ENCODE measurements at places on chromosomes 3 and 15. TPM values are rescaled to one million over a fixed set of nuclear protein-coding genes. Genes with fewer than 3 reads are reported as not detected.
A peak's percentile ranks its signal among the peaks of the same experiment; 100 is the strongest.

Gene PSTPIP1
- total RNA-seq = 2.3 TPM

Gene TXNRD3
- total RNA-seq = 12.9 TPM

Gene NEIL1
- 10.3 TPM for total RNA-seq

Gene CSK
- total RNA-seq = 13.5 TPM

Gene KBTBD8
- total RNA-seq = 3.2 TPM

Gene SLC2A2
- total RNA-seq = under 0.01 TPM

Gene NME9
- 0.22 TPM for total RNA-seq

Gene HHLA2
- not detected for total RNA-seq

Gene GPR27
- total RNA-seq = 1.5 TPM

- no peaks in the 10 kb centered on the region for H3K27me3 ChIP-seq
- H3K27ac ChIP-seq = no peak overlapping the region
- DNase-seq = peak; percentile 34
- H3K4me3 ChIP-seq = no peak overlapping the region
- no peaks in the 10 kb centered on the region for H3K4me1 ChIP-seq
Observed at GRCh38 chr3:134516905-134517304, 31.0 kb downstream of the CEP63 start.

GRCh38 chr15:66619152-66619903 is 53.5 kb upstream of the LCTL start:
- peaks cover 10% of the 10 kb centered on the region for H3K27me3 ChIP-seq
- H3K27ac ChIP-seq = no peak overlapping the region
- no peaks in the 10 kb centered on the region for H3K36me3 ChIP-seq
- peaks cover 39% of the 10 kb centered on the region for H3K4me1 ChIP-seq
- H3K4me3 ChIP-seq = no peak overlapping the region

GRCh38 chr3:186922790-186923189 is 7.5 kb upstream of the ST6GAL1 start:
- H3K4me1 ChIP-seq = no peaks in the 10 kb centered on the region
- no peak overlapping the region for H3K4me3 ChIP-seq
- no peak overlapping the region for H3K27ac ChIP-seq
- no peaks in the 10 kb centered on the region for H3K36me3 ChIP-seq
- no peak for DNase-seq
- no peaks in the 10 kb centered on the region for H3K27me3 ChIP-seq

- H3K27me3 ChIP-seq = peaks cover 40% of the 10 kb centered on the region
- no peak overlapping the region for H3K4me3 ChIP-seq
- DNase-seq = peak; percentile 47
- H3K36me3 ChIP-seq = no peaks in the 10 kb centered on the region
- H3K4me1 ChIP-seq = peaks cover 10% of the 10 kb centered on the region
Observed at GRCh38 chr3:32814361-32814760, 3.4 kb upstream of the TRIM71 start.

DNA sequence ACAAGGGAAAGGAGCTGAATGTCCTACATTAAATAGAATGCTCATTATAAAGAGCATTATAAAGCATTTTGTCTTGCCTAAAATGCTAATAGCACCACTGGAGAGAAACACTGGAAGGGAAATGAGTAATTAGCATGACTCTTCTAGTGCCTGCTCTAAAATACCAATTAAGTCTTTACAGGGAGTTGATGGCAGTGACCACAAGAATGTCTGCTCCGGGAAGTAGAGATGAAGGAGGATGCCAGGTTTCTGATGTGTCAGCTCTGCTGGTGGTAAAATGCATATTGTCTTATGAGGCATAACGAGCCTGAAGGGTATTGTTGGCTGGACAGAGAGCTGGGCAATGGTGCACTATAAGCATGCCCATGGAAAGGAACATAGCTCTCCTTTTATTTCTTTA is 49.5 kb downstream of the MYLK start:
- no peaks in the 10 kb centered on the region for H3K36me3 ChIP-seq
- H3K4me1 ChIP-seq = peaks cover 4% of the 10 kb centered on the region
- no peak for DNase-seq

- DNase-seq = no peak
- H3K4me3 ChIP-seq = no peak overlapping the region
- H3K36me3 ChIP-seq = no peaks in the 10 kb centered on the region
- H3K4me1 ChIP-seq = no peaks in the 10 kb centered on the region
- H3K27me3 ChIP-seq = no peaks in the 10 kb centered on the region
Observed at GRCh38 chr15:95113041-95113440, 881.7 kb downstream of the MCTP2 start.

DNA sequence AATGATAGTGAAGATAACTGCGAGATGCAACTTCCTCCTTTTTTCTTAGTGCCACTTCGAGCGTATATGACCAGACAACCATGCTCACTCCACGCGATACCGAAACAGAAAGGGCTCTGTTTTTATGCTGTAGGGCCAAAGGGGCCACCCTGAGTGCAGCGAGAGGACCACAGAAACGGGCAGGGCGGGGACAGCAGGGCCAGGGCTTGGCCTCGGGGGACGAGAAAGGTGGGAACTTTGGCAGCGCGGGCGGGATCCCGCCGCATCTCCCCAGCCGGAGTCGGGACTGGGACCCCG is 483 bp downstream of the VPS13C start:
- peak; percentile 74 for DNase-seq
- H3K4me3 ChIP-seq = peak overlapping the region; percentile 89
- no peaks in the 10 kb centered on the region for H3K36me3 ChIP-seq
- H3K27me3 ChIP-seq = peaks cover 12% of the 10 kb centered on the region
- peaks cover 7% of the 10 kb centered on the region for H3K4me1 ChIP-seq

DNA sequence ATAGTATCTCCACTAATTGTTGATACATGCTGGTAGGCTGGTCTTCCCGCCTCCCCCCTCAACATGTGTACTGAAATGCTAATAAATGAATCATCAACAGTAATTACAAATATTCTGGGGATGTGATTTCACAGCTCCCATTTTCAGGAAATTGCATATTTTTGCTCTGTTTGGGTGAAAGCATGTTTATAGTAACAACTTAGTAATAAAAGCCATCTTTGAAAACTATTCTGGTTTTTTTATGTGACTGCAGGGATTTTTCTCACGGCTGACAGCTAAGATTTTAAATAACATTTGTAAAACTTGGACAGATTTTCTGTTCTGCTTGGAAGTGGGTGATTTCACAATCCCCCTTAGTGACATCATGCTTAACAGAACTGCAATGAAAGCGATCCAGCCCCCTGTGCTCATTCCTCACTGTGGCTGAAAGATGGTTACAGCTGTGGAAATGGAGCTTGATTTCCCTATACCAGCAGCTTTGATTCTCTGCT is 25.6 kb upstream of the FAM174B start:
- H3K36me3 ChIP-seq = no peaks in the 10 kb centered on the region
- H3K27me3 ChIP-seq = no peaks in the 10 kb centered on the region
- H3K4me1 ChIP-seq = peaks cover 11% of the 10 kb centered on the region
- peak overlapping the region; percentile 86 for H3K27ac ChIP-seq

GRCh38 chr3:129211772-129212171 is 28.1 kb upstream of the CNBP start:
- no peaks in the 10 kb centered on the region for H3K4me1 ChIP-seq
- no peak overlapping the region for H3K4me3 ChIP-seq
- DNase-seq = peak; percentile 26

GRCh38 chr3:100009276-100010086 is 104.8 kb downstream of the FILIP1L start:
- peak overlapping the region; percentile 40 for H3K27ac ChIP-seq
- no peak overlapping the region for H3K4me3 ChIP-seq
- H3K4me1 ChIP-seq = peaks cover 5% of the 10 kb centered on the region

- H3K27ac ChIP-seq = no peak overlapping the region
- H3K4me1 ChIP-seq = peaks cover 40% of the 10 kb centered on the region
- H3K27me3 ChIP-seq = peaks cover 21% of the 10 kb centered on the region
- no peak overlapping the region for H3K4me3 ChIP-seq
Observed at GRCh38 chr15:70271422-70272088, 173.8 kb upstream of the TLE3 start.

GRCh38 chr3:115982629-115983028 is 359.3 kb downstream of the GAP43 start:
- H3K4me1 ChIP-seq = no peaks in the 10 kb centered on the region
- no peak overlapping the region for H3K4me3 ChIP-seq
- no peaks in the 10 kb centered on the region for H3K36me3 ChIP-seq
- H3K27me3 ChIP-seq = no peaks in the 10 kb centered on the region
- no peak overlapping the region for H3K27ac ChIP-seq

DNA sequence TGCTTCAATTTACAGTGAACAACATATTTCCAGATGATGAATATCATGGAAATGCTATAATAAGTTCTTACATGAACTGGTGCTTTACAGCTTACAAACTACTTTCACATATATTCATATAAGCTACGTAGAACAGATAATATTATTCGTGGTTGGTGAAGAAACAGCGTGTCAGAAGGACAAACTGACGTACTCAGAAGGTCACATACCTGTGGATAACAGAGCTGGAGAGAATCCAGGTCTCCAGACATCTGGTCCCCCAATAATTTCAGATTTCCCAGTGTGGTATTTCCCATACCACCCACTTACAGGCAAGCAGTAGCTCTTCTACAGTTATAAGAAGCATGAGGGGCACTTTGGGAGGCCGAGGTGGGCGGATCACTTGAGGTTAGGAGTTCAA is 156.6 kb downstream of the PLD1 start:
- no peak overlapping the region for H3K27ac ChIP-seq
- no peak for DNase-seq
- H3K27me3 ChIP-seq = no peaks in the 10 kb centered on the region
- no peak overlapping the region for H3K4me3 ChIP-seq

- H3K4me3 ChIP-seq = peak overlapping the region; percentile 97
- peaks cover 10% of the 10 kb centered on the region for H3K4me1 ChIP-seq
- H3K27me3 ChIP-seq = no peaks in the 10 kb centered on the region
- peaks cover 33% of the 10 kb centered on the region for H3K36me3 ChIP-seq
- no peak for DNase-seq
Observed at GRCh38 chr15:41285285-41285684, 47.1 kb downstream of the OIP5 start.

GRCh38 chr15:89132611-89133507 is 44.6 kb downstream of the ABHD2 start:
- peak overlapping the region; percentile 53 for H3K27ac ChIP-seq
- H3K36me3 ChIP-seq = peaks cover 8% of the 10 kb centered on the region
- peak; percentile 61 for DNase-seq
- peaks cover 23% of the 10 kb centered on the region for H3K4me1 ChIP-seq
- H3K27me3 ChIP-seq = no peaks in the 10 kb centered on the region

- no peaks in the 10 kb centered on the region for H3K27me3 ChIP-seq
- DNase-seq = no peak
- H3K27ac ChIP-seq = no peak overlapping the region
- H3K4me3 ChIP-seq = no peak overlapping the region
- no peaks in the 10 kb centered on the region for H3K36me3 ChIP-seq
Observed at GRCh38 chr15:91231703-91232102, 131.6 kb downstream of the SV2B start.

DNA sequence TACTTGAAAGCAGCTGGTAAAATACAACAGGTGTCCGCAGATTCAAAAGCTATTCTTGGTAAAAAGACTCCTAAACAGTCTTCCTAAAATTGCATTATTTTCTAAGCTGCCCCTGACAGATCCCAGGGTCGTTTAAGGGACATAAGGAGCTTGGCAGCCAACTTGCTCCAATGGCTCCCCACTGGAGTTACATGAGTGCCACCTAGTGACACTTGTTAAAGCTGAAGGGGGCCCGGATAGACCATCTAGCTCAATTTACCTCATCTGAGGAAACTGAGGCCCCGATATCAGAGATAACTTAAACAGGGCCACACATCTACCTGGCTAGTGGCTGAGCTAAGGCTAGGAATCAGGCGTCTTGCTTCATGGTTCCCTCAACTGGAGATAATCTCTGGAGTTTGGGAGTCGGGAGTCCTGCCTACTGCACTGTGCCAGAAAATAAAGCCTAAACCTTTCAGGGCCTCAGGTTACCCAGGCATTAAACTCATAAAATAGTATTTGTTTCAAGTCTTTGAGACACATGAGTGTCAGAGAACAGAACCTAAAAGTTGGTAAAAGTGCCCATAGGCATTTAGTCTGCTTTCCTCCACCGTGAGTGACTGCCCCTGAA is 6.5 kb upstream of the TBC1D23 start:
- DNase-seq = peak; percentile 93
- H3K4me3 ChIP-seq = no peak overlapping the region
- H3K27me3 ChIP-seq = no peaks in the 10 kb centered on the region
- peak overlapping the region; percentile 54 for H3K27ac ChIP-seq

All from muscle of leg (tissue), 16 donors.